ENCODE measurements at places on chromosomes 1 and 21. TPM values are rescaled to one million over a fixed set of nuclear protein-coding genes. Genes with fewer than 3 reads are reported as not detected.

The NHLH1 gene
- 1.0 TPM for polyA plus RNA-seq

The PROK1 gene
- polyA plus RNA-seq = 1.1 TPM

The RNF19B gene
- 28.4 TPM for polyA plus RNA-seq

The DYRK3 gene
- polyA plus RNA-seq = 4.9 TPM

The VCAM1 gene
- 2.8 TPM for polyA plus RNA-seq

The ZNF683 gene
- not detected for polyA plus RNA-seq

The PTAFR gene
- polyA plus RNA-seq = 1.3 TPM

All from brain (organoid and tissue), 16 donors.